ENCODE measurements at places on chromosomes 5 and 9.

DNA sequence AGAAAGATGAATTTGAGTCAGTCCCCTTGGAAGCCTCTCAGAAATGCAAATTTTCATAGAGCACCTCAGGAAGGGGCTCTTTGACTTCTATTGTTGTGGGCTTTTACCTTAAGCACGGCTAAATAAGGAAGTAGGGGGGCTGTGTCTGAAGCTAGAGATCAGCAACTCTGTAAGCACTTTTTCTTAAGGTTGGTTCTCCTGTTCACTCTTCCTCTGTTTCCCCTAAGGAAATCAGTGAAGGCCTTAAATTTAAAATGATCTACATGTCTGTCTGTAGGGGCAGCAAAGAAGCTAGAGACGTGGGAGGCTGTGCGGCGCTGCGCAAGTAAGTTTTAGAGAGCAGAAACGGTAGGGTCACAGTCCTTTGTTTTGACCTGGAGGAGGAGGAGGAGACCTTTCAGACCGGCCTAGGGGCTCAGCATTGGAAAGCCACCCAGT is 1.2 kb upstream of the CDC14B start:
- DNase-seq: no peak

- peak; percentile 45 for DNase-seq
These were observed 47.5 kb upstream of the RNF20 start for GRCh38 chr9:101485924-101486692.

- DNase-seq: no peak
These were observed 94.7 kb upstream of the OSMR start for GRCh38 chr5:38751103-38751502.

DNA sequence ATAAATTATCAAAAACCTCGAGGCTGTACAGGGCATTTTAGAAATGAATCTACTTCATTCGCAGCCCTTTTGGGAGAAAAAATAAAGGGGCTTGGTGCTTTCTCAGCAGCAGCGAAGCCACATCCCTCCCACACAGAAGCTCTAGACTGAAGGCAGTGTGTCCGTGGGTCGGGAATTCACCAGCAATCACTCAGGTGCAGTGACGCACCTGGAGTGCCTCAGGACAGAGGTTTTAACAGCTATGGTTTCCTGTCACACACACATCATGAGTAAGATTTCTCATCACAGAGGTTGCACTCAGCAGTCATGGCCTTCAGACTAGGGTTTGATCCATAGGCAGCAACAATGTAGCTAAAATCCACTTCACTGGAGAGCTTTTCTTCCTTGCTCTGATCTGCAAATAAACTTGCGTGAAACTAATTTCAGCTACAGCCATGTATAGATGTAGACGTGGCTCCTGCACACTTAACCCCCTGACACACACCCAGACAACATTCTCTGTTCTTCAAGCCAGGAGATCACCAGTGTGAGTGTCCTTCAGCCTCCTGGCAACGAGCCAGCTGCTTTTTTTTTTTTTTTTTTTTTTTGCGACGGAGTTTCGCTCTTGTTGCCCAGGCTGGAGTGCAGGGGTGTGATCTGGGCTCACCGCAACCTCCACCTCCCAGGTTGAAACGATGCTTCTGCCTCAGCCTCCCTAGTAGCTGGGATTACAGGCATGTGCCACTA is 34.8 kb downstream of the DYNC2I2 start:
- no peak for DNase-seq

DNA sequence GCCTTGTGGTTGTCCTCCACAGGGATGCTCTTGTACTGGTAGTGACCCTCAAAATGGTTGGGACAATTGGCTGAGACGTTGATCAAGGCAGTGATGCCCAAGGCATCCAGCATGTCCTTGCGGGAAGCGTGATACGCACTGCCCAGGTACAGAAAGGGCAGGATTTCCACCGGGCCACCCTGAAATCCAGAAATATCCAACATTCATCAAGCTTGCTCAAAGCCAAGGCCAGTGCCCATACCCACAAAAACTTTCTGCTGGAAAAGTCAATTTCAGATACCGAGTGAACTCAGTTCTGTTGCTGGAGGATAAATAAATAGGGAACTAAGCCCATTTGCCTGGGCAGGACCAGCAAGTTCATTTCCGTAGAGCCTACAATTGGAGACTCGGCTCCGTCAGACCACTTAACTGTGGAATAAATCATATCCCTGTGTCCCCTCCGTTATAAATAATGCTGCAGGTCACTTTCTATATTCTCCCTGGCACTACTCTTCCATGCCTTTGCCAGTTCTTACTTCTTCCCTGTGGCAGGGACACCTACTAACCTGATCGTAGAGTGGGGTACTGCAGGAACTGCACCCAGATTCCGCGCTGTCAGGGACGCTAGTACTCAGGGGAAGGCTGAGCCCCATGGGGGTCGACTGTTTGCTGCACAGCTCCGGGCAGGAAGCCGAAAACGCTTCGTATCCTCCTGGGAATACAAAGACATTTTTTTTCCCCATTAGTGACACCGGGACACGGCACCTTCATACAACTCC is 1.2 kb downstream of the DUSP1 start:
- no peak for DNase-seq

- no peak for DNase-seq
These were observed 33.5 kb downstream of the ANXA6 start for GRCh38 chr5:151123897-151124751.

GRCh38 chr5:3225201-3225960 is 370.3 kb upstream of the IRX1 start:
- DNase-seq: no peak

DNA sequence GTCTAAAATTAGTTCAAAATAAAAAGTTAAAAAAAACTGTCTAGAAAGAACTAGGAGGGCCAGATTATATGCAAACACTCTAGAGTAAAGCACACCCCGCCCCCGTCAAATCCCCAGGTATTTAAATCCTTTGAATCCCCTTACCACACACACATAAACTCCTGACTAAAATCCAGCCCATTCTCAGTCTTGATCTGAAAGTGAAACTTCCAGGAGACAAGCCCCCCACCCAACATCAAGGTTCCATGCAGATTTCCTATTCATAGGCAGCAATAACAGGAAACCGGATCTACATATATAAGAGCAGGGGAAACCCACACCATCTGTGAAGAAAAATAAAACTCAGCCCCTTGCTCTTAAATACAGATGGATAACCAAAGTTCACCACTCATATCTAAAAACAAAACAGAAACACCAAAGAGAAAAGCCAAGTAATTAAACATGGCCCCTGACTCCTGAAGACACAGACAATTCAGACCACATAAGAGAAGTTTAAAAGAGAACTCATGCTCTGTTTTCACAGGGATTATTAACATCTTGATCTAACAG is 42.3 kb downstream of the MARCHF3 start:
- no peak for DNase-seq

DNA sequence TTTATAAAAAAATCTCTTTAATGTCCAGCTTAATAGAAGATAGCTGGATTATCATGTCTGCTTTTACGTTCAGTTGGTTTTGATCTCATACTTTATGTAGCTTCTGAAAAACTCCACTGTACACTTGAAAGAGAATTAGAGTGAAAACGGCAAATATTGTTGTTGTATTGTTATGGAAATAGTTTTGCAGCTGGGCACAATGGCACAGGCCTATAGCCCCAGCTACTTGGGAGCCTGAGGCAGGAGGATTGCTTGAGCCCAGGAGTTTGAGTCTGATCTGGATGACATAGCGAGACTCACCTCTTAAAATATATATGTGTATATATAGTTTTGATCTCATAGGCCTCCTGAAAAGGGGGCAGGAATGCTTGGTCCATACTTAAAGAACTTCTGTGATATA is 67.4 kb upstream of the PRRC1 start:
- DNase-seq: no peak

- peak; percentile 97 for DNase-seq
These were observed 3.8 kb downstream of the IER5L start for GRCh38 chr9:129174102-129174723.

DNA sequence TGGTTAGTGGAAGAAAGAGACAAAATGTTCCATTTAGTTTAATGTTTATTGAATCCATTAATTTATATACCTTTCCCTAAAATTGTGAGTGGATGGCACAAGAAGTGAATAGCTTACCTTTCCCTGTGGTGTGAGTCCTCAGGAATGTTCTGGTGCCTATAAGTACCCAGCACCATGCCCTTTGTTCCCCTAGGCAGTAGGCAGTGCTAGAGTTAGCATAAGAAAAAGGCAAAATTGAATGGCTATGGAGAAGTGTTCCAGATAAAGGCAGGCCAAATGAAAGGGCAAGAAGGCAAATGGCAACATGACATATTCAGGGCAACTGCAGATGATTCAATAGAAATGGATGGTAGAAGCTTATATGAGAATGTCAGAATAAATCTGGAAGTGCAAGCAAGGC is 370.8 kb upstream of the PTGER4 start:
- DNase-seq: no peak

DNA sequence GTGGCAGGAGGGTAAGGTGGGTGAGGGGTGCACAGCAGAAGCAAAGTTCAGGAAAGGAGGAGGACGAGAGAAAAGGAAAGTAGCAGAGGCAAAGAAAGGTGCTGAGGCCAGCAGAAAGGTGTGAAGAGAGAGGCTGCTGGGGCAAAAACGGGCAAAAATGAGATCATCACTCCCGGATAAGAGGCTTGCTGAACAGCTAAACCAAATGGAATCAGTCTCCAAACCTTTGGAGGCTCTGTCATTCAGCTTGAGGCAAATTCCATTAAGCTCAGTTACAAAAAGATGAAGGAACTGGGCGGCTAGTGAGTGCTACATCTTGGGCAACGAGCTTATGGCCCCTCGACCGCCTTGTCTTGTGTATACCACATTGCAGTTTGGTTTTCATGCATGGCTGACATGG is 136.4 kb downstream of the FSTL4 start:
- DNase-seq: no peak

GRCh38 chr5:887947-888637 is 4.5 kb downstream of the BRD9 start:
- no peak for DNase-seq

- no peak for DNase-seq
These were observed 33.3 kb upstream of the SPRY4 start for GRCh38 chr5:142358121-142358520.

- DNase-seq: no peak
These were observed 460.5 kb downstream of the MAN2A1 start for GRCh38 chr5:110150199-110150598.

DNA sequence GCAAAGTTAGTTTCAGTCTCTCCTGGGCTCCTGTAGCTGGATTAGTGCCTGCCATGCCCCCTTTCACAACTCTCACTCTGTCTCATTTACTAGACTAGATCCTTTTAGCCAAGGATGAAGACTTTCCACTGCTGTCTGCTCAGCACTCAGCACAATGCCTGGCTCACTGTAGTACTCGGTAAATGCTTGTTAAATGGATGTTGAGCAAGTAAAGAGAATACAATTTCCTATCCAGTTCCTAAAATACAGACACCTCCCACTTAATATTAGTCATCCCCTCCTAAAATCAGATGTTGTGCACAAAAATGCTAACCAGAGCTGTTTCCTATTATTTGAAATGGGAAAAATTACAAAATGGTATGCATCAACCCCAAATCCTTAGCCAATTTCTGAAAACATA is 195.8 kb downstream of the SREK1 start:
- no peak for DNase-seq

DNA sequence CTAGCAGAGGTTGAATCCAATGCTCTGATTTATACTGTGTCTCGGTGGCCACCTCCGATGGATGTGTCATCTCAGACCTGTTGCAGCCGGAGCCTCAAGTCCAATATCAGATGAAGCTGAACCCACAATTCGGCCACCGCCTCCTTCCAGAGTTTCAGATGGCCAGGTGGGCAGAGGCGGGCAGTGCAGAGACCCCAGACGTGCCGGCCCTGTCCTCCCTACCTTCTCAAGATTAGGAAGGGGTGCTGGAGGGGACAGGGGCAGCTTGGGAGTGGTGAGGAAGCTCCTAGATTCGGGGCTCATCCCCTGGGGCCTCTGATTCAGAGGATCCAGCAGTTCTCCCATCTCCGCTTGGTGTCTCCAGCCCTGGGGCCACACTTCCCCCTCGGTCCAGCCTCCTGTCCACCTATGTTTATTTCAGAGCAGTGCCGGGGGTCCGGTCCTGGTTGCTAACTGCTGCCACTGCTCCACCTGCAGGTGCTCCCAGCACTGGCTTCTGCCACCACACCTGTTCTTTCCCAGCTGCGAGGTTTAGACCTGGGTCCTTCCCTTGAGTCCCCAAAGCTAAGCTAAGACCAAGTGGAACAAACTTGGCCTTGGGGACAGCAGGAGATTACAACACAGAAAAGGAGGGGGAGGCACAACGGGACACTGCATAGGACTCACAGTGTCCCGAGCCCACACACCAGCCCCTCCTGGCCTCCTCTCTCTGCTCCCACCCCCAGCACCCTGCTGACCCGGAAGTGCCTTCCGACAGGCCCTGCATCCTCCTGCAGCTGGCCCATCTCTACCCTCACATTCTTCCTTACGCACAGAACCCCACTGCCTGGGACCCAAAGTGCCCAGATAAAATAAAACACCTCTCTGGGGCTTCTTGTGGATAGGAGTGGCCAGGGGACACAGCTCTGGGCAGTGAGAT is 81.6 kb downstream of the NTNG2 start:
- no peak for DNase-seq

- DNase-seq: no peak
These were observed 41.0 kb downstream of the CCDC192 start for GRCh38 chr5:127744241-127744640.

DNA sequence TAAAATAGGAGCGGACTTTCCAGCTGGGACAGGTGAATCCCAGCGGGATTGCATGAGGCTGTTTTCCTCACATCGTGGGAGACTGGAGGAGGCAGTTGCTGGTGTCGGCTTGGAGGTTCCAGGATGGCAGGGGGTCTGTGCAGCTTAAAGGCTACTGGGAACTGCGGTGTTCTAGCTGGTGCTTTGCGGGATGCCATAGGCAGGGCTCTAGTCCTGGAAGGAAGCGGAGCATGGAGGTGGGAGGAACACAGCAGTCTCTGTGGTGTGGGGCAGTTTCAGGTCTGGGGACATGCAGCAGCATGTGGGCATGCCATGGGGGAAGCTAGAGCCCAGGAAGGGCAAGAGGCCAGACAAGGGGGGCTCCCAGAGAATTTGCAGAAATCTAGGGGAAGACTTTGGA is 141.5 kb downstream of the NSG2 start:
- DNase-seq: no peak

GRCh38 chr5:16616536-16617273 is at the start of gene RETREG1:
Gene RETREG1 (minus strand): TSS chr5:16616997. CDS start chr5:16616971, 26 bp downstream.
- DNase-seq: peak; percentile 39

GRCh38 chr5:39430461-39430860 is 5.7 kb upstream of the DAB2 start:
- DNase-seq: no peak

- DNase-seq: peak; percentile 41
These were observed 35.9 kb upstream of the HSPA9 start for GRCh38 chr5:138610918-138611677.

GRCh38 chr5:123811831-123812230 is 299.9 kb downstream of the CSNK1G3 start:
- no peak for DNase-seq

GRCh38 chr5:92991581-92992067 is 589.4 kb downstream of the NR2F1-AS1 start:
- DNase-seq: no peak

DNA sequence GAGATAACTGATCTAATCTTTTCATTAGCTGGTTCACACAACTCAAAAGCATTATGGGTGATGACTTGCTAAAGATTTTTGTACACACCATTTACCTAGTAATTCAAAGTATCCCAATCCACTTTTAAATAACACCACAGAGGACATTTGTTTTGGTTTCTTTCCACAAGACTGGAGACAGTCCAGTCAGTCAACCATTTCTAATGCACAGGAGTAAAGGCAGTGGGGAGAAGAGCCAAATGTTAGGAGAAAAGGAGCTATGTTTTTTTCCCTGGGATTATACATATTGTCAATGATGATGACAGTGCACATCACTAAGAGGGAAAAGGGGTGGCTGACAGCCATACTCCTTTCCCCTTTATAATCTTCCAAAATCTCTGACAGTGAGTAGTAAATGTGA is 240.9 kb downstream of the GABRB2 start:
- no peak for DNase-seq

Data from neural crest cell (in vitro differentiated cells).